Stimulated activated CD4-positive, alpha-beta T cell treated with anti-CD3 and anti-CD28 coated beads, TNF-alpha, amount 100 ng/mL, for 24 hours (primary cell): ENCODE measurements at places on chromosomes 3 and 15.

DNA sequence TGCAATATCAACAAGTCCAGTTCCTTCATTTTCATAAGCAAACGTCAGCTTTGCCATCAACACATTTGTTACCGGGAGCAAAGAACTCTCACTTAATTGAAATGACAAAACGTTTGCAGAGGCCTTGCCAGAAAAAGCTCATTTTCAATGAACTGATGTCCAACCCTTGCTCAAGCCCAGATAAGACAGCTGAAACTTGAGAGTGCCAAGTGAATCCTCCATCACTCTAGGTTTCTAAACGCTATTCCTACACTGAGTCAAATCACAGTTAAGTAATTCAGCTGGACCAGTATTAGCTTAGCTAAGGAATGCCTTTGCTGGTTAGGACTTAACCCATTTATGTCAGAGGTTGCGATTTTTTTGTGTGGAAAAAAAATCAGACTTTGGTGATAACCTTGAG lies 11.5 kb downstream of the CHSY1 start:
- DNase-seq: no peak

DNA sequence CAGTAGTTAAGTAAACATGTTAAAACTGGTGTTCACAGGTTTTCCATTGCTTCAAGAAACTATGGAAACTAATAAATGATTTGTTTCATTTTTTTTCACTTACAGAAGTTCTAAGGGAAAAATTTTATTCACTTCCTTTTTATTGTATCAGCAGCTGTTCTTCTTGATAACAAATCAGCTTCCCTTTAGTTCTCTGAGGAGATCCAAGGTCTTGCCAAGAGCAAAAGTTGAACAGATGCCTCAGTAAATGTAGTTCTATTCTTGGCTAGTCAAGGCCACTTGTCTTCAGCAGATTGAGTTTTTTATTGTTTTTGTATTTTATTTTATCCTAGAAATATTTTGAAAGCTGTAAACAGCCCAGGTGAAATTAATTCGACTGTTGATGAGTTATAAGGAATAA lies 41.8 kb downstream of the KCNH8 start:
- no peak for DNase-seq

GRCh38 chr3:62134061-62134496 lies 239.3 kb downstream of the FEZF2 start:
- no peak for DNase-seq

DNA sequence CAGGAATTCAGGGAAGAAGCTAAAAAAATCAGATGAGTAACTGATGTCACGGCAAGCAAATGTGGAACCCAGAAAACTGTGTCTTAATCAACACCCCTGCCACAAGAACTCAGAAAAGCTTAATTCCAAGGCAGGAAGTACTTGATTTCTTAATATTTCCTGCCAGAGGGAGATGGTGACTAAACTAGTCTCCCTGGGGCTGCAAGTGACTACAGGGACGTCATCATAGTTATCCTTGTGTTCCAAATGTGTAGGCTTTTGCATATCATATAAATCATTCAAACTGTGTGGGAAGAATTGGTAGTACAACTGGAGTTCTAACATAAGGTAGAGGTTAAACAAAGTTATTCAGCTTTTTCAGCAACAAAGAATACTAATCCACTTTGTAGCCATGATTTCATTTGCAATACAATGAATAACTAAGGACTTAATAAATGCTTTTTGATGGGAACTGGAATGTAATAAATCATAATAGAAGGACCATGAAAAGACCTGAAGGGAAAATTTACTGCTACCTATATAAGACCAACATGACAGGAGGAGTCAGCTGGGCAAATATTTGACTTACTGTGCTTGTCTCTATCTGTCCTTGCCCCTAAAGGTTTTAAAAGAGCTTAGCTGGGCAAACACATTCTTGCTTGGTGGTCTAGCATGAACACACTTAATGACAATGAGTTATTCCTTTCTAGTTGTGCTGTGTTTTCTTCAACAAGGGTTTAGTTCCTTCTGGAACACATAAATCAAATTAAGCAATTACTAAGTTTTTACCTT lies 76.0 kb upstream of the NECTIN3 start:
- DNase-seq: no peak

DNA sequence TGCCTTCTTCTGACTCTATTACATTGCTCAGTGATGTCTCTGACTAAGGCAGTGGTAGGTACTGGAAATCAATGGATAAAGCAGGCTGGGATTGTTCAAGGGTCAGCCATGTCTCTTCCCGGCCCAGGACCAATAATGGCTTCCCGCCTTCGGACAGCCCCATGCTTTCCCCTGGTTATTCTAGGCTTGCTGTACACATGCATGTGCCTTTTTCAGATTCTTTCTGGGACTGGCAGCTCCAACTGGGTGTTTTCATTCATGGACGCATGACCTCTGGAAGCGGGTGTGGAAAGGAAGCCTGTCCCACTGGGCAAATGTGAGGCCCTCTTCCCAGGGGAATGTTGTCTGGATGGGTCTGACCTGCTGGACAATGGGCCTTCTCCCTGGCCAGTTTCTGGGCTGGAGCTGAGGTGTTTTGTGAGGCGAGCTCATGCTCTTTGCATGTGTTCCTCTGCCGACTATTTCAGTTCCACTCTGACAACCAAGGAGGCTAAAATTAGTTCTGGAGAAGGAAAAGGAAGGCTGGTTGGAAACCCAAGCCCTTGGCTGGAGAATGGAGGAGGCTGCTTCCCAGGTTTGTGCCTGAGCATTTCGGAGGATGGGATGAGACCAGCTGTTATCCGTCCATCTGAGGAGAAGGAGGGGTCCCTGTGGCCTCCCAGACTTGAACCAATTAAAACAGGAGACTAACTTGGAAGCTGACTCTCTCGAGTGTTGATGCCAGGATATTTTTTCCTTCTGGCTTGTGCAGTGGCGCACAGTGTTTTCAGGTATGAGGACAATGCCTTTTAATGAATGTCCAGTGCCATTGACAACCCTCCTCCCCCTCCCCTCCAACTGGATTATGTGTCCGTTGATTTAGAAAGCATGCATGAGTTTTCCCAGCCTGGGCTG lies 6.9 kb downstream of the ACVR2B start:
- DNase-seq: no peak

DNA sequence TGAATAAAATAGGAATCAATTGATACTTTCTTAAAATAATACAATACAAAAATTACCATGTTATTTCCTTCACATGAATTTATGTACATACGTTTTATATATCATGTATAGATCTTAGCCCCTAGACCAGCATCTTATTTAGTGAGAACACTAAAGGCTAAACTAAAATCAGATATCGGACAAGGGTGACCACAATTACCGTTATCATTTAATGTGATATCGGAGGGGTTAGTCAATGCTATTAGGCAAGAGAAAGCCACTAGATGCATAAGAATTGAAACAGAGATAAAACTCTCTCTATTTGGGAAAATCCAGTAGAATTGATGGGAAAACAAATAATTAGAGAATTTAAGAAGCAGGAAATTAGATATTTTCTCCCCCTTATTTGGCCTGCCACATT lies 46.5 kb upstream of the TIMP4 start:
- no peak for DNase-seq

DNA sequence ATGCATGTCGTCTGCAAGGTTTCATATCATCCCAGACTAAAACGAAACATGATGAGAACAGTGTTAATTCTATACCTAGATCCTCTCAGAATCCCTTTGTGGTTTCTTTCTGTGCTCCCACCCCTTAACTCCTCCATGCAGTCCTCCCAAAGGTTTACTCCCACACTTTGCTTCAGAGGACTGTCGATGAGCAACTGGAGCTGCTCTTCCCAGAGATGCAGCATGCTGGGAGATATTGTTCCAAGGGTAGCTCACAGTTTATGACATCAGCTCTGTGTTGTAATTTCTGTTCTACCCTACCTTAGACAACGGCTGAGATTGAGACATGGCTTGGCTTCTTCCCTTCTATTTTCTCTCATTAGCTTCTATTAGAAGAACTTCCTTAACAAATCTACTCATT lies 313.0 kb upstream of the COL8A1 start:
- no peak for DNase-seq

- DNase-seq: no peak
Measured at GRCh38 chr3:124409650-124410275, 320.5 kb upstream of the UMPS start.

- DNase-seq: no peak
Measured at GRCh38 chr3:30368978-30369377, 237.4 kb upstream of the TGFBR2 start.

DNA sequence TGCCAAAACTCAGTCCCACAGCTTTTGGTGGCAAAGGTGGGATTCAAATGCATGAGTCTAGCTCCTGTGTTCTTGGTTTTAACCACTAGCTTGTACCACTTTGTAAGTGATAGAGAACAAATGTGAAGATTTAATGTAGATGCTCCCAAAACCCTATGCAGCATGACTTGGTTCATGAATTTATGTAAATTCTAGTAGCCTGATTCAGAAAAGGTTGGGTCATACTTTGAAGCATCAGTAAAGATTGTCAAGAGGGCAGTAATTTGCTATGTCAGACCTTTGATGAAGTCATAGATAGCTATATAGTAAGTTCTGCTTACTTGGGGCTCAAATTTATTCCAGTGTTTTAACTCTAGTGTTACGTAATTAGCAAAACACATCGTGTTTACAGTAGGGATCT lies 75.6 kb downstream of the VPS8 start:
- DNase-seq: no peak

GRCh38 chr15:62452026-62452425 lies 286.9 kb upstream of the C2CD4B start:
- DNase-seq: no peak

GRCh38 chr3:71129611-71130431 lies 453.7 kb downstream of the FOXP1 start:
- no peak for DNase-seq

GRCh38 chr15:34620142-34620541 lies 36.7 kb upstream of the GOLGA8B start:
- DNase-seq: no peak

DNA sequence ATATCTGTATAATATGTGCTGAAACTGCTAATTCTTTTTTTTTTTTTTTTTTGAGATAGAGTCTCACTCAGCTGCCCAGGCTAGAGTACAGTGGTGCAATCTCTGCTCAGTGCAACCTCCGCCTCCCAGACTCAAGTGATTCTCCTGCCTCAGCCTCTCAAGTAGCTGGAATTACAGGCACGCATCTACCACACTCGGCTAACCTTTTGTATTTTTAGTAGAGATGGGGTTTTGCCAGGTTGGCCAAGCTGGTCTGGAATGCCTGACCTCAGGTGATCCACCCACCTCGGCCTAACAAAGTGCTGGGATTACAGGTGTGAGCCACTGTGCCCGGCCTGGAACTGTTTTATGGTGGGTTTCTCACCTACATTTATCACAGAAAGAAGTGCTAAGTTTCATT lies 307.8 kb upstream of the STT3B start:
- no peak for DNase-seq

DNA sequence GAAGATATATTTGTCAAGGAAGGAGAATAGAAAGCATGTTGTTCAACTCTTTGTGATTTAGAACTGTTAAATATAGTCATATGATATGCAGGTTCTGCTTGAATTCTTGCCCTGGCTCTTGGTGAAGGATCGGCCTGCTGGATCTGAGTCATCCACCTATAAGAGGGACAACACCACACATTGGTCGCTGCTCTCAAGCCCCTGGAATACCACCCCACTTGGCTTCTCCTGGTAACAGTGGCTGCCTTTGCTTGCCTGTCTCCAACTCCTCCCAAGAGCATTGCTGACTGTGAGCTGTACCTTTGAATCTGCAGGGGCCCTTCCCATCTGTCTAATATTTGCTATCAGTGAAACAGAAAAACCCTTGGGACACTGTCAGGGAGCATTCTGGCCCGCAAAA lies 78.9 kb upstream of the DGKG start:
- no peak for DNase-seq

- no peak for DNase-seq
Measured at GRCh38 chr3:78076379-78076778, 1036.5 kb downstream of the ROBO2 start.

DNA sequence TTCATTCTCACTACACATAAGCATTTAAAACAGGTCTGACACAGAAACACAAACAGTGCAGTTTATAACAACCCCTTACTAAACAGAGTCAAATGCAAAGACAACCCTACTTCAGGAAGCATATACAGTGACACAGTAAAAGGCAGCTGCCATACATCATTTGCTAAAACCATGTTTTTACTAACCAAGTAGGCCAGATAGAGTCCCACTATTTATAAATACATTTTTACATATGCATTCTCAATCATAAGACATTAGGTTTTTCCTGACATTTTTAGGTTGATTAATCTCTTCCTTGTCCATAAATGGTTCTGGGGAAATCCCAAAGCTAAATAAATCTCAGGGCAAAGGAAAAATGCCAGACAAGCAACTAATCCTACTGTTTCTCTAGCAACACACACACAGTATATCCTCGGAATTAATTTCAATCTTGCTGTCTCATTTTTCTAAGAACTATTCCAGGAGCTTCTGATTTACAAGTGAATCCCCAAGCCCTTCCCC lies 39.0 kb downstream of the CHAC1 start:
- DNase-seq: no peak

DNA sequence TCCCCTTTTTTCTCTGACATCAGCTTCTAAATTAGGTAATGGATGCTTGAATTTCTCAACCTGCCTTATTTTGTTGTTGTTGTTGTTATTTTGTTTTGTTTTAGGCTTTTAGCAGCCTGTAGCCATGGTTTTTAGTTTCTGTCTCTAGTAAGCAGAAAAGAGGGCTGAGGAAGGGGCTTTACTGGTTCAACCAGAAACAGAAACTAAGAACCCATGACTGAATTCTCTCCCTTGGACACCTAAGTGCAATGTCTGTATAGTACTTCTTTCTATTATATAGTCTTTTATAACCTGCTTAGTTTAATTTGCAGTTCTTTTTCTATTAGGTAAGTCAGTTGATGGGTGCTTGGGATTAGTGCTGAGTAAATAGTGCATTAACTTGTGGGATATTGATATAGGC lies 129.0 kb downstream of the BBX start:
- DNase-seq: no peak

- no peak for DNase-seq
Measured at GRCh38 chr3:48702320-48702920, 14.6 kb downstream of the IP6K2 start.

DNA sequence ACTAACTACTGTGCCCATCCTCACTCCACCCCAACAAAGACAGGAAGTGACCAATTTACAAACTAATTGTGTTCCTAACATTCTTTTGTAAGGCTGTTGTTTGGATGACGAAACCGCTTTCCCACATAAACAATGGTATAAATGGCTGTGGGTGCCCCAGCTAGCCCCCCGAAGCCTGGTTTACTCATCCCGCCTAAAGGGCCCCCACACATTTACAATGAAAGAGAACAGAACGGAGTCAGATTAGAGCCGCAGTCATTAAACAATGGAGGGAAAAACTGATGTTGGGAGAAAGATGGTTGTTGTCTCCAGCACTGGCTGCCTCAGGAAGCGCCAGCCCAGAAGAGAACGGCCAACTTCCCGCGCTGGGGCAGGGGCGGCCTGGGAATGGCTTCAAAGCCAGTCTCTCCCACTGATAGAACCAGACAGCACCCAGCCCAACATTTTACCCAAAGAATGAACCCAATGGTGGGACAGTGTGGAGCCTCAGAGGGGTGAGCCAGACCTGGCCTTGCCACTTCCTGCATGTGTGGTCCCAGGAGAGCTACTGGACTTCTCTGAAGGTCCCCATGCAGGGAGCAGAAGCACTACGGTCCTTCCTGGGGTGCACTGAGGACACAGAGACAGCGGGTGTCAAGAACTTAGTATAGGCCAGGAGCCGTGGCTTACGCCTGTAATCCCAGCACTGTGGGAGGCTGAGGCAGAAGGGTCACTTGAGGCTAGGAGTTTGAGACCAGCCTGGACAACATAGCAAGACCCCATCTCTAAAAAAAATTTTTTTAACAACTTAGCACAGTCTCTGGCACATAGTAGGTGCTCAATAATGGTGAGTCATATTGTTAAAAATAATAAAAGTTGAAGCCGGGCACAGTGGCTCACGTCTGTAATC lies 75.8 kb upstream of the GATA2 start:
- DNase-seq: no peak

GRCh38 chr3:160735826-160736225 lies 20.2 kb upstream of the PPM1L start:
- DNase-seq: no peak
